ENCODE measurements at places on chromosomes 1 and 21.
A peak's percentile ranks its signal among the peaks of the same experiment; 100 is the strongest.

GRCh38 chr1:206658264-206658980 lies 23.1 kb downstream of the DYRK3 start:
- DNase-seq, result no peak

DNA sequence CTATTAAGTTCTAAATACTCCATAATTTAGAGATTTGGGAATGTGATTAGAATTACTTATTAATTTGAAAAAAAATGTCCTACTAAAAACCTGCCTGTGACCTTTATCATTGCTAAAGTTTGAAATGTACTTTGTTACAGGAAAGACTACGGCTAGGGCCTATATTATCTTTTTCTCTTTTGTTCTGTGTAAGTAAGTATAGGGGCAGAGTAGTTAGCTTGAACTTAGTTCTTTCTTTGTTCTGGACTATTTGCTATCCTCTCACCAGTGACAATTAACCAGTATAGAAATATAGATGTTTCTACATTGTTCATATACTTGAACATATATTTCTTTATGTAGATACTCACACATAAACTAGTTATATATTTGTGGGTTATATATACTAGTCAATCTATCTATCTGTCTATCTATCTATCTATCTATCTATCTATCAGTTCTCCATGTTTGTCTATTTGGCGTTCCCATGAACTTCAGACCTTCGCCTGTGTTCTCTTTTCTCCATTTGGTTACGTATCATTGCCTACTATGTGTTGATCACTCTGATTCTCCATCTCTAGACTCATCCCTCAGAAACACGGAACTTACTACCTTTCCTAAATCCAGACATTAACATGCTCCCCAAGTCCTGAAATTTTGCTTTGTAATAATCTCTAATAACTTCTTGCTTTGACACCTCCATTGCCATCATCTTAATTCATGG lies 3.3 kb downstream of the PTPRC start:
- no peak for DNase-seq

- no peak for DNase-seq
These were observed 28.5 kb downstream of the IL12RB2 start for GRCh38 chr1:67336157-67336556.

DNA sequence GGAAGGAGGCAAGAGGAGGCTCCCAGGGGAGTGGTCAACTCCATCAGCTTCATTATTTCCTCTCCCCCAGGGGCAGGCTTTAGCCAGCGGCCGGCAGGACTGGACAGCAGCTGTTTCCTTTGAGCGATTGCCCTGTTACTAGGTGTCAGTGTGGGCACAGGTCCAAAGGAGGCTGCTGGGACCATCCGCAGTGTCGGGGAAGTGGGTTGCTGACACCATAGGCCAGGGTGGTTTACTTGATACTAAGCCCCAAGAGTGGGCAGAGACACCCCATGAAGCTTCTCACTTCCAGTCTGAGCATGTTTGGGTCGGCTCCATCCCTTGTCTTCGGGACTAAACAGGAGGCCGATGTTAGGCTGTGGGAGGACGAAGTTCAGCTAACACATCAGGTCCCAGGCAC lies 63.6 kb downstream of the KAZN start:
- DNase-seq, result no peak

- DNase-seq, result no peak
These were observed 156.5 kb downstream of the EIF4G3 start for GRCh38 chr1:21020151-21020550.

DNA sequence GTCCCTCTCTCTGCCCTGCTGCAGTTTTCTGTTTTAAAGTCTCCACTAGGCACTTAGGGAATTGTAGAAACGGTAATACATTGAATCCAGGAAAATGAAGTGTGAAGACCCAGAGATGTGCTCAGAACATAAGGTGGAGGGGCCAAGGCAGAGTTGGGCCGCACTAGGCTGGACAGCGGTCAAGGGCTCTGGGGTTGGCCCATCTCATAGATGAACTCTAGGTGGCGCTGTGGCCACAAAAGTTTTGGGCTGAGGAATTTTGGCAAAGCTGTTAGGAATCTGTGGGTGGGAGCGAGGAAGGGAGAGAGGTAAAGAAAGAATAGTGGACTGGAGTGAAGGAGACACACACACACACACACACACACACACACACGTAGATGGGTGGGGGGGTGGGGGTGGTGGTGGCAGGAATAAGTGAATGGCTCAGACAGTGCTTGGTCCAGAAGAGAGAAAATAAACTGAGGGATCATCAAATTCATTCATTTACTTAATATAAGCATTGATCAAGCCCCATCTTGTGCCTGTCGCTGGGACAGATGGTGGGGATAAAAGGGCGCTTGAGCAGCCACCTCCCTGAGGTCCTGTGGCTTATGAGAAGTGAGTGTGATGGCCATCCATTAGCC lies 258.5 kb downstream of the TRABD2B start:
- DNase-seq, result peak; percentile 84

DNA sequence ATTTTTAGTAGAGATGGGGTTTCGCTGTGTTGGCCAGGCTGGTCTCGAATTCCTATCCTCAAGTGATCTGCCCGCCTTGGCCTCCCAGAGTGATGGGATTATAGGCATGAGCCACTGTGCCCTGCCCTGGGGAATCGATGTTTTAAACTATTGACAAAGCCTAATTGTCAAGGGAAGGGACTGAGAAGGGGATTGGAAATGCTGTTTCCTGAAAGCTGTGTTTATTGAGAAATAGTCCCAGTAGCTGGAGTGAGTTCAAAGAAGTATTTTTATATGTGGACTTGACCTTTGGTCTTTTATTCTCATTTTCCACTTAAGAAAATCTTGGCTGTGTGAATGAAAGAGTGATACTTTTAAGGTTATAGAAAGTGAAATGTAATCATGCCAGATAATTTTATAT lies 47.5 kb downstream of the KIF1B start:
- DNase-seq, result no peak

DNA sequence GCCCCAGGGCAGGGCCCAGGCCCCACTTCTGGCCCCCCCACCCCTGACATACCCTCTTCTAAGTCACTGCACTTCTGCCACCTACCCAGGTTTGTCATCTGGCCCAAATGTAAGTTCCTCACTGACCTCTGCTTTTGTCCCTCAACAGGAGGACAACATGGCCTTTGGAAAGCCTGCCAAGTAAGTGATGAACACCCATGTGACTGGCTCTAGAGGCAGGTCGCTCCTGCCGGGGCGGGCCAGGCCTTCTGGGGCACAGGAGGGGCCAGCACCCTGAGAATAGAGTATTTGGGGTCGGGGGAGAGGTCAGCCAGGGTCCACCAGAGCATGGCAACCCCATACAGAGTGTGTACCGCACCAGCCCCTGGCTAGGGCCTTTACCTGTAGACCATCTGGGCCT lies 9.9 kb upstream of the SYTL1 start:
- no peak for DNase-seq

GRCh38 chr1:32925403-32926162 lies 24.4 kb upstream of the TMEM54 start:
- no peak for DNase-seq

DNA sequence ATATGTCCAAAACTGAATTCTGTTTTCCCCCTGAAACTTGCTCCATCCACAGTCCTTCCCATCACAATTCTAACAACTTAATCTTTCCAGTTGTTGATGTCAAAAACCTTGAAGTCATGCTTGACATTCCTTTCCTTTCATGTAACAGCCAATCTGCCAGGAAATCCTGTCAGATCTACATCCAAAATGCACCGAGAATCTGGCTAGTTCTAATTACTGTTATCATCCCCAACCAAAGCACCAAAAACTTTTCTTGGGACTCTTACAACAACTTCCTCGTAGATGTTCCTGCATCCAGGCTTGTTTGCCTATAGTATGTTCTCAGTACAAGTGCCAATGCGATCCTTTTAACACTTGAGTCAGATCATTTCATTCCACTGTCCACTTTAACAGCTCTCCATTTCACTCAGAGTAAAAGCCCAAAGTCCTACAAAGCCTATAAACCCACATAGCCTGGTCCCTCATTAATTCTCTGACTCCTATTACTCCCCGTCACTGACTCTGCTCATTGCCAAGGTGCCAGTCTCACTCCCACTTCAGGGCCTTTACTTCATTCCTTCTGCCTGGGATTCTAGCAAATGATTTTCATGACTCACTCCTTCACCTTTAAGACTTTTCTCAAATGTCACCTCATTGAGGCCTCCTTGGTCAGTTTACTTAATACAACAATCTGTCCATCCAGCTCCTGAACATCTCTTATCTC lies 493.2 kb upstream of the NFIA start:
- no peak for DNase-seq

DNA sequence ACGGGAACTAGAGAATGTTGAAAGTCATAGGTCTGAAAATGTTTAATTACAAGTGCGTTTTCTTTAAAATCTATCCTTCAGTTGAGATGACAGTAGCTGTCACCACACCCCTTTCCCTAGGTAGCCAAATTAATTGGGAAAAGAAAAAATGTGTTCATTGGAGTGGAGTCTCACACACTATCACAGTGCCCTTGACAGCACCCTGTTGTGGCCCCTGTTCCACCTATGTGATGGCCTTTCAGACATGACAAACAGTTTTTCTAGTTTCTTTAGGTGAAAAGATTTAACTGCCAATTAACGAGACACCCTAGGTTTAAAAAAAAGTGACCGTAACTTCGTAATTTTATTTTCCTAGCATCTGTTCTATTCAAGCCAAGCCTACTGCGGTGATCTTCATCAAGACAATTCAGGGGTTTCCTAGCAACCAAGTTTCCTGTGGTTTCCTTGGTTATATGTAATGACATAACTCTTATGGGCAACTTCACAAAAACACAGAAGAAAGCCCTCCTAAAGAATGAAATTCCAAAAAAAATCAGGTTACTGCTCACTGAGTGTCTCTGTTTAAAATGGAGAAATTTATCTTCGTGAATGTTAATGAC lies 298.3 kb downstream of the PDE4B start:
- no peak for DNase-seq

DNA sequence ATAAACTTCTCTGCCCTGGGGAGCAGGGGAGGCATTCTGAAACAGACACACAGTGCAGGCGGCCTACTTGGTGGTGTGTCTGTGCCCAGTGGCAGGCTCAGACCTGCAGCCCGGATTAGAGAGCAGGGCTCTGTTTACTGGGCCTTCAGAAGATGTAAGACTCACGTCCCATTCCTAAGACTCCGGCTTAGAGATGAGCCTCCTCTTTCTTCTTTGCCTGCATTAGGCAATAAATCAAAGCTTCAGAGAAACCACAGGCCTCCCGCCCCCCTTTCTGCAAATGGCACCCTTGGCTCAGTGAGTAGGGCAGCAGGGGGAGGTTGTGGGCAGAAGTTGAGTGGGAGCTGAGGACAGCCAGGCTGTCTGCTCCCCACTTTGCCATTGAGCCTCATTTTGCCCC lies 35.8 kb downstream of the LGR6 start:
- no peak for DNase-seq

DNA sequence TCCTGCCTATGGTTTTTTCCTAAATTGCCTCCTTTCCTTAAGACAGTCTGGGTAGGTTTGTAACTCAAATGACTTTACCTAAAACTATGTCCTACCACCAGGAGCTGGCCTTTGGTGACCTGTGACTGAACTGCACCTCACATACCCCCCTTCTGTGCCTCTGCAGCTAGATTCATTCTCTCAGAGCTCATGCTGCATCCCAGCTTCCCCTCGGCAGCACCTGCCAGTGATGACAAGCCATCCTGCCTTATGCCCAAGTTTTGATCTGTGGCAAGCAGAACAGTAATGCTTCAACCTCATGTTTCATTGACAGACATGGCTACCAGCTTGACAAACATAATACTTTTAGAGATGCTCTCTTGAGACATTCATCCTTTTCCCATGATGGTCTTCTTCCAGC lies 141.9 kb downstream of the TSEN15 start:
- DNase-seq, result no peak

DNA sequence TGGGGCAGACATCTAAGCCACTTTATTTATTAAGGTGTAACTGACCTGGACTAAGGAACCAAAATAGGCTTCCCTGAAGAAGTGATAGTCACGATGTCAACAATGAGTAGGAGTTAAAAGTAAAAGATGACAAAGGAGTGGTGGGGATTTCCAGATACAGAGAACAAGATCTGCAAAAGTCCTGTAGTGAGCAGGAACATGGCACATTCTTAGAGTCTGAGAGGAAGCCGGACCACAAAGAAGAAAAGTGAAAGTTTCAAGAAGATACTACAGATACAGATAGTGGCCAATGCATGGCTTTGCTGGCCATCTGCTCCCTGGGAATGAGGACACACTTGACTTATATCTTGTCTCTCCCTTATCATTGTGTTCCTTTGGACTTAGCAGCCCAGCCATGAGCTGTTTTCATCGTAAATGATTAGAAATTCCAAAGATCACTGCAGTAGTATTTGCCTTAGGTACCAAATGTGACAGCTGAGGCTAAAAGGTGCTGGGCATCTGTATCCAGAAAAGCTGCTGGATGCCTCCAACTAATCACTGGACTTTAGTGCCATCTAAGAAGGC lies 302.4 kb upstream of the NR5A2 start:
- DNase-seq, result no peak

- DNase-seq, result no peak
These were observed 51.1 kb upstream of the PDC start for GRCh38 chr1:186511761-186512637.

DNA sequence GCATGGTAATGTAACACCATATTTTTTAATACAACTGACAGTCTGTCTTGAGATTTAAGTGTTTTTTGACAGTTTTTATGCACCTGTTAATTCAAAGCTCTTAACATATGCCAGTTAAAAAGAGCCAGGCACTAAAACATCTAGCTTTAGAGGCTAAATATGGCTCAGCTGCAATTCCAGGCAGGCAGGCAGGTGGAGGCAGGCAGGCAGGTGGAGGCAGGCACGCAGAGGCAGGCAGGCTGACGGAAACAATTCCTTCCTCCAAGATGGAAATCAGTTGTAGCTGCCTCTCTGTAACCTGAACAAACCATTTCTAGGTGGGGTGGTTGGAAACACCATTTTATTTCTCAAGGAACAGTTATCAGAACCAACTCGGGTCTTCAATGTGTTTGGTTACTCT lies 51.2 kb downstream of the GORAB start:
- no peak for DNase-seq

- DNase-seq, result no peak
These were observed 24.2 kb upstream of the DYNLT5 start for GRCh38 chr1:66728021-66728420.

GRCh38 chr1:19080721-19081120 lies 124.2 kb upstream of the IFFO2 start:
- DNase-seq, result no peak

- DNase-seq, result no peak
These were observed 143.0 kb downstream of the DNM3 start for GRCh38 chr1:171984262-171984661.

GRCh38 chr1:77655431-77655974 lies 27.0 kb downstream of the ZZZ3 start:
- DNase-seq, result no peak

DNA sequence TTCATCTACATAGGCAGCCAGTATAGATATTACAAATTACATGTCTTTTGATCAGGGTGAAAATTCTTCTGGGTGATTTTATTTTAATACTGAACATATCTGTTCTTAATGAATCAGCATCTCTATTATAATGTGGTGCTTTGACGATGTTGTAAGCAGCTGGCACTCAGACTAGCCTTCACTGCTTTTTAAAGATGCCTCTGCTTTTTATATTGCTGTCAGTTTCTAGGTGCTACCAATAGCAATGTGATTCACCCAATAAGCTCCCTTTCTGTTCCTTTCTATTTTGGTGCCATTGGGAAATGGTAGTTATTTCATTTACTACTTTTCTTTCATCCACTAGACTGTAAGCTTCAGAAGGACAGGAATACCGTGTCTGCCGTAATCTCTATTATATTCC lies 11.1 kb upstream of the ANGPTL1 start:
- DNase-seq, result no peak

- DNase-seq, result no peak
These were observed 85.9 kb downstream of the TNFSF18 start for GRCh38 chr1:172964864-172965263.

GRCh38 chr1:226220473-226221189 lies 2.8 kb upstream of the MIXL1 start:
- no peak for DNase-seq

GRCh38 chr1:29719253-29719652 lies 482.9 kb downstream of the PTPRU start:
- DNase-seq, result no peak

Measured in muscle of arm (tissue), 14 donors.